Stimulated activated CD8-positive, alpha-beta memory T cell treated with anti-CD3 and anti-CD28 coated beads, Interleukin-7, amount 100 ng/mL, for 24 hours (primary cell): ENCODE measurements at places on chromosomes 7 and 10.

- DNase-seq, result no peak
Measured at GRCh38 chr10:54396031-54396430, 405.0 kb downstream of the PCDH15 start.

DNA sequence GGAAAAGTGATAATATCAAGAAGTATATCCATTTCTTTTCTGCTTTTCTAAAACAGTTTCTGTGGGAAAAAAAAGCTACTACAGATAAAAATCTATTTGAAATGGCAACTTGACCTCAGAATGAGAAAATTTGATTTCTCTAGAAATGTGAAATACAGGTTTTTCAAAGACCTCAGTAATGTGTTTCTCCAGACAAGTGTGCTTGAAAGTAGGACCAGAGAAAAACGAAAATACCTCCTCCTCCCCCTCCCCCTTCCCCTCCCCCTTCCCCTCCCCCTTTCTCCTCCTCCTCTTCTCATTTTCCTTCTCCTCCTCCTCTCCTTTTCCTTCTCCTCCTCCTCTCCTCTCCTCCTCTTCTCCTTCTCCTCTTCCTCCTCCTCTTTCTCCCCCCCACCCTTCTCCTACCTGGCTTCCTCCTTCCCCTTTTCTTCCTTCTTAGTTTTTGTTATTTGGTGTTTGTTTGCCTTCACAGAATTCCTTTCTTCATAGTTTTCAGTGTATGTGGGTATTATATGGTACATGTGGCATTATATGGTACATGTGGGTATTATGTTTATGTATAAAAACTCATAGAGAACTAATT lies 179.4 kb downstream of the CDK14 start:
- no peak for DNase-seq

DNA sequence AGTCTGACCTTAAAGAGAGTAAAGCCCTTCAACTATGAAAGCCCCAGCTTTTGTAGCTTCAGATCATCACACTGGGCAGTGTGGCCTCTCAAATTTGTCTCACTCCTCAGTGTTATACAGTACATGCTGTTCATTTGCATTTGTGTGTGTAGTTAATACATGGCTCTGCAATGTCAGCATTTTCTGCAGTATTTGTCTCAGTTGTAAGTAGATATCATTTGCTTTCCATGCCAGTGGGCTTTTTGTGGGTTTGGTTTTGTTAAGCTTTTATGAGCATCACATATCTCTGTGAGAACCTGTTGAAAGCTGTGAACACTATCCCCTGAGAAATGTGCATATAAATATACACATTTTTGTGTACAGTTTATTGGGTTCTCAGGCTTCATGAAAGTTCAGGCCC lies 57.0 kb downstream of the ZNF277 start:
- DNase-seq, result no peak

GRCh38 chr10:80057171-80057570 lies 21.3 kb upstream of the TMEM254 start:
- DNase-seq, result no peak

- no peak for DNase-seq
Measured at GRCh38 chr10:112763916-112764520, 186.0 kb upstream of the TCF7L2 start.

GRCh38 chr7:142568435-142569097 lies 180.7 kb upstream of the PRSS1 start:
- DNase-seq, result no peak

DNA sequence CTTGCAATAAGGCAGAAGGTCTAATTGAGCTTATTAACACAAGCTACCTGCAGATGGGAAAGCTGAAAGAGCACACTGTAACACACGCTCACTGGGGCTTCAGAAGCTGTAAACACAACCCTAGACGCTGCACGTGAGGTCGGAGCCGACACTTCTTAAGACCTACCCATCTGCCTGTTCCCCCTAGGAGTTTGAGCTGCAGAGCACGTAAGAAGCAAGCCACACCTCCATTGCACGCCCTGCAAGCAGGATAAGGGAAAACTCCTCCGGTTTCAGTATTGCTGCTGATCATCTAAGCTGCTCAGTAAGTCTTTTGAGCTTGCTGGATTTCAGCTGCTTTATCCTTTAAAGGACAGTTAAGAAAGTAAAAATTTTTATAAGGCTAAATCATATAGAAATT lies 244.0 kb upstream of the ZWINT start:
- DNase-seq, result no peak

DNA sequence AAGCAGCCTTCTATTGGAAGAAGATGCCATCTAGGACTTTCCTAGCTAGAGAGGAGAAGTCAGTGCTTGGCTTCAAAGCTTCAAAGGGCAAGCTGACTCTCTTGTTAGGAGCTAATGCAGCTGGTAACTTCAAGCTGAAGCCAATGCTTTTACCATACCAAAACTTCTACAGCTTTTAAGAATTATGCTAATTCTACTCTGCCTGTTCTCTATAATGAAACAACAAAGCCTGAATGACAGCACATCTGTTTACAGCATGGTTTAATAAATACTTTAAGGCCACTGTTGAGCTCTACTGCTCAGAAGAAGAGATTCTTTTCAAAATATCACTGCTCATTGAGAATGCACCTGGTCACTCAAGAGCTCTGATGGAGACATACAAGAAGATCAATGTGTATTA lies 951.9 kb upstream of the LRRN3 start:
- DNase-seq, result no peak

GRCh38 chr10:15482156-15482555 lies 111.1 kb upstream of the FAM171A1 start:
- no peak for DNase-seq

GRCh38 chr10:86671985-86672710 lies 3.8 kb downstream of the LDB3 start:
- DNase-seq, result no peak

- no peak for DNase-seq
Measured at GRCh38 chr7:133355325-133355708, 102.4 kb downstream of the EXOC4 start.

DNA sequence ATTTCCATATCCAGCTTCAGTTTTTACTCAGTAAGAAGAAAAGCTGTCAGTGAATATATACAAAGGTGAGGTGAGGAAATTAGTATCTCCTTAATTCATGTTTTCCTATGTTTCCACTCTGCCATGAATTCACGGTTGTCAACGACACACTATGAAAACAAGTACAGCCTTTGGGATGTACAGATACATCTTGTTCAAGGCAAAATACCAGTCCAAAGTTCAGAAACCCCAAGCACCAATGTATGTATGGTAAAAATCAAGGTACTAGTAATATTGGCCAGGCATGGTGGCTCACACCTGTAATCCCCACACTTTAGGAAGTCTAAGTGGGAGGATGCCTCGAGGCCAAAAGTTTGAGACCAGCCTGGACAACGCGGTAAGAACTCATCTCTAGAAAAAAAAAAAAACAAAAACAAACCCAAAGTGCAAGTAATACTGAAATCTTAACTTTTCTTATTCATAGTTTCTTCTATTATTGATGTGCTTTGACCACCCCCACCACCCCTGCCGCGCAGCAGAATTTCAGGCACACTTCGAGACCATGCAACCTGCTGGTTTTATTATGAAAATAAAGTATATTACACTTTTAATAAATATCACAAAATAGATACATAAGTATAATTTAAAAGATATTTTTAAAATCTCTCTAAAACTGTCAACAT lies 3.5 kb downstream of the ESYT2 start:
- DNase-seq, result no peak

GRCh38 chr7:37116093-37116701 lies 332.5 kb downstream of the ELMO1 start:
- no peak for DNase-seq

DNA sequence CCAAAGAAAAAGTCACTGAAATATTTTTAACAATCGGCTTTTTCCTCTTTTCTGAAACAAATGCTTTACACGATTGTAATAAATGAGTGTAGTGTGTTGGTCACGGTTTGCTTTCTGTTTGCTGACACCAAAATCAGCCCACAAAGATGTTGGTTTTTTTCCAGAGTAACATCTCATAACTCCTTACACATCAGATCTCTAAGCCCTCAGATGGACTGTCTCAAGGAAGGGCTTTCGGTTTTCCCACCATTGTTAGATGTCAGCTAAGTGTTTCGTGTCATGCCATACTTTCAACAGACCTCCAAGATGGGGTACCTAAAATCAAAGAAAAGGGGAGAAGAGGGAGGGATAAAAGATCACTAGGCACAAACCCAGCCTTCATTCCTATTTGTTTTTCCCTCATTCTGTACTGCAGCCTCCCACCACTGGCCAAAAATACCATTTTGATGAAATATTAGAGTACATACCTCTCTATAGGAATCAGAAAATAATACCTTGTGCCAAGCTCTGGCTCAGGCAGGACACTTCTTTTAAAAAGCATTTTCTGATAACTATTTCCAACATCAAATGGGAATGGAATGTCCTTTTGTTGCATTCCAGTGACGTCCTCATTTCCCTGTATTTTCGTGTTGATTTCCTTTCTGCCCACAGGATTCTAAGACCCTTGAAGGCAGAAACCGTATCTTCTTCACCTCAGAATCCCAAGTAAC lies 159.1 kb downstream of the DGKI start:
- DNase-seq, result no peak

DNA sequence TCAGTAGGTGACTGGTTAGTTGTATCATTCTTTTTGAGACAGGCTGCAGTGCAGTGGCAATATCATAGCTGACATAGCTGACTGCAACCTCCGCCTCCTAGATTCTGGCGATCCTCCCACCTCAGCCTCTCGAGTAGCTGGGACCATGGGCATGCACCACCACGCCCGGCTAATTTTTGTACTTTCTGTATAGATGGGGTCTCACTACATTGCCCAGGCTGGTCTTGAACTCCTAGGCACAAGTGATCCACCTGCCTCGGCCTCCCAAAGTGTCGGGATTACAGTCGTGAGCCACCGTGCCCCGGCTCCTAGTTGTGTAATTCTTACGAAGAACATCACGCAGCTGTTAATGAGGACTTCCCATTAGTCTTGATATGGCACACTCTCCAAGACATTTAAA lies 123.4 kb upstream of the VKORC1L1 start:
- DNase-seq, result no peak

DNA sequence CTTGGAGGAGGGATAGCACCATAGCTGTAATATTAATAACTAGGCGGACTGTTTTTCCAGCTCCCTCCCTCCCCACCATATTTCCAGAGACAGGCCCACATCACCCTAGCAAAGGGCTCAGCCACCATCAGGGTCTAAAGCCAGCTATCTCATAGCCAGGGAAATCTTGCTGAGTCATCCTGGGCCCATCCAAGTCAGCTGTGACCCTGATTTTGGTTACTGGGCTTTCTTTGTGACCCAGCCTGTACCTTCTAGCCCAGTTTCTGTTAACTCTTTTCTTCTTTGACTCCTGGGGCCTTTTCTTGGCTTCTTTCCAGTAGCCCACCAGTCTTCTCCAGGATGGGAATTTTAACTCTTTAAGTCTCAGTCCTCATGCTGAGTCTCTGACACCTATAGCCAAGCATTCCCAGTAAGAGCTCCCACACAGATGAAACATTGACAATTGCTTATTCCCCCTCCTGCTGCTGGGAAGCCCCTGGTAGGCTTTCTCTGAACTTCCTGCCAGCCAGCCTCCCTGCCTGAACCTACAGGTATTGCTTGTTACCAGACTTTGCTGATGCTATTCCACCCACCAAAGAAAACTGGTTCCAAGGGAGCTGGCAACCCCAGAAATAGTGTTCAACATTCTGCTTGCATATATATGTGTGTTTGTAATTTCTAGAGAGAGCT lies 34.8 kb upstream of the ADO start:
- DNase-seq, result no peak

DNA sequence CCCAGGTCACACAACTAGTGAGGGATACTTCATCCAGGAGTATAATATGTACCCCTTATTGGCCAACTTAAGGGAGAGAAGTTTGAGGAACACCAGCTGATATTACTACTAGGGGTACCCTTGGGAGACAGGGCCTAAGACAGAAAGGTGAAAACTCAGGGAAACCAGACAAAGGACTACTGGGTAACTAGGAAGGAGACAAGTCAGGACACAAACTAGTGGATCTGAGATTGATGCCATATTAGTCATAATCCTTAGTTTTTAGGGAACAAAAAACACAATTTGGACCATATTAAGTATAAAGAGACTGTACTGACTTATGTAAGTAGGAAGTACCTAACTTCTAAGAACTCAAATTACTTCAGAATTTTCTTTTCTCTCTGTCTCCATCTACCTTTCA lies 79.3 kb upstream of the CCDC6 start:
- no peak for DNase-seq

DNA sequence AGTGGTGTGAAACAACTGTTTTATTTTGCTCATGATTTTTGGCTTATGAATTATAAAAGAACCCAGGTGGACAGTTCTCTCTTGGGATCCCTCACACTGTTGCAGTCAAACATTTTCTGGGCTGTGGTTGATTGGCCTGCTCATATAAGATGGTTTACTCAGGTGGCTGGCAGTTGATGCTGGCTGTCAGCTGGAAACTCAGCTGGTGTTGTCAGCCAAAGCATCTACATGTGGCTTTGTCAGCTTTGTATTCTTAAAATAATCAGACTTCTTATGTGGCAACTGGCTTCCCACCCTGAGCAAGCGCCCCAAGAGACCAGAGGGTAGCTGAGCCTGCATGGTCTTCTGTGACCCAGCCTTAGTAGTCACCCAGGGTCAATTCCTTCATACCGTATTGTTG lies 534.7 kb downstream of the NRG3 start:
- DNase-seq, result no peak

DNA sequence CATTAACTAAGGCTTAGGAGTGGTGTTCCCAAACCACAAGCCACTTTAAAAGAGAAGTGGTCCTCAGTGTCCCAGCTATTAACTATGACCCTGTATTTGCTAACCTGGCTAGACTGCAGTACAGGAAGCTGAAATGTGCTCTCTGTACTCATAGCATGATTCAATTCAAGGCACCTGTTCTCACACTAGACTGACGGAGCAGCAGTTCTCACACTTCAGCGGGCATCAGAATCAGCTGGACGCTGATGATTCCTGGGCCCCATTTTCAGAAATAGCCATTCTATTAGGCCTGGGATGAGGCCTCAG lies 24.5 kb upstream of the MSRB2 start:
- DNase-seq, result no peak

- DNase-seq, result no peak
Measured at GRCh38 chr10:97046456-97047082, 139.2 kb downstream of the SLIT1 start.

- no peak for DNase-seq
Measured at GRCh38 chr7:70066844-70067243, 468.6 kb downstream of the AUTS2 start.

- no peak for DNase-seq
Measured at GRCh38 chr10:38038932-38039245, 28.4 kb downstream of the ZNF33A start.

DNA sequence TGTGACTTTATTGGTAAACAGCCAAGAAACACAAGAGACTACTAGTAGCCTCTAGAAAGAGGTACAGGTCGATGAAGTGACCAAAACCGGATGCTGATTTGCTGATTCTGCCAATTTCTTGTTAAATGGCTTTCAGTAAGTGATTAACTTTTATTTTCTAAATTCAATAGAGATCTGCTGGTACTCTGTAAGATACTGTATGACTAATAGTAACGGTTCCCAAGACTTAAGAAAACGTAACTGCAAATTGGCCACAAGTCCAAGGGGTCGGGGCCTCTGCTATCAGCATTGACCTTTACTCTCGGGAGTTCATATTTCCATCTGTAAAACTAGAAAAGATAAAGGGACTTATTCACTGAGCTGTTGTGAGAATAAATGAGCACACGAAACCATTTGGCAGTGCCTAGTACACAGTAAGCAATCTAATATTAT lies 1.4 kb downstream of the FAM3C start:
- DNase-seq, result no peak

- DNase-seq, result no peak
Measured at GRCh38 chr10:57692255-57692980, 575.3 kb downstream of the IPMK start.
